ENCODE measurements at places on chromosomes 1 and 21.

DNA sequence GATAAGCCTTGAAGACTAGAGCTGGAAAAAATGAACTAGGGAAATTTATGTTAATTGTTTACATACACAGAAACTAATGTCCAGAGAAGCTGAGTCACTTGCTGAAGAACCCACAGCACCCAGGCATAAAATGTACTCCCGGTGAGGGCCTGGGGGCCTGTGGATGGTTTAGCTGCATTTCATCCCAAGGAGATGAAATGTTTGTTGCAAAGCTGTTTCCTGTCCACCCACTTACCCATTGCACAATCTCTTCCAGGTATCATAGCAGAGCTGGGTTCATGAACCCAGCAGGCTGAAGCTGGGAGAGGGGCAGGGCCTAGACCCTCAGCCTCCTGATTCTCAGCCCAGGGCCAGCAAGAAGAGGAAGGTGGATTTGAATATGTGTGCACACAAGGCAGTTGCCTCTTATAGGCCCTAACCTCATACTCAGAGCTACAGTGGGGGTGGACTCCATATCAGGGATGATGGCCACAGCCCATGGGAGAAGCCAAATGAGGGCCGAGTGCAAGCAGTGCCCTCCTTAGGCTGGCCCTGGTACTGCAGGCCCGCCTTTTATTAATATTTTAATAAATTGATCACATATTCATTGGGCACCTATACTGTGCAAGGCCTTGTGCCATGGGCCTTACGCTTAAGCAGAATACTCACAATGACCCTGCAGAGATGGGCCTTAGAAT, 110.8 kb downstream of the LACTBL1 start:
- no peak for DNase-seq

- DNase-seq, result no peak
Observed at GRCh38 chr1:74470251-74470650, 42.2 kb downstream of the LRRC53 start.

- DNase-seq, result no peak
Observed at GRCh38 chr21:41865002-41865777, 14.0 kb downstream of the PRDM15 start.

- DNase-seq, result no peak
Observed at GRCh38 chr1:27528818-27529703, 39.1 kb upstream of the WASF2 start.

GRCh38 chr1:150273311-150273710, 721 bp downstream of the C1orf54 start:
- DNase-seq, result no peak

DNA sequence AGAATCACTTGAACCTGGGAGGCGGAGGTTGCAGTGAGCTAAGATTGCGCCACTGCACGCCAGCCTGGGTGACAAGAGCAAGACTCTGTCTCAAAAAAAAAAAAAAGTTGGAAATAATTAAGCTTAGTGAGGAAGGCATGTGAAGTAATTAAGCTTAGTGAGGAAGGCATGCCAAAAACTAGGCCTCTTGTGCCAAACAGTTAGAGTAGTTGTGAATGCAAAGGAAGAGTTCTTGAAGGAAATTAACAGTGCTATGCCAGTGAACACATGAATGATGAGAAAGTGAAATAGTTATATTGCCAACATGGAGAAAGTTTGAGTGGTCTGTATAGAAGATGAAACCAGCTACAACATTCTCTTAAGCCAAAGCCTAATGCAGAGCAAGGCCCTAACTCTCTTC, 85.0 kb downstream of the MAN1A2 start:
- DNase-seq, result no peak

GRCh38 chr1:12433323-12434053, 184.5 kb downstream of the DHRS3 start:
- DNase-seq, result no peak

- no peak for DNase-seq
Observed at GRCh38 chr1:35171579-35171978, 21.4 kb downstream of the SFPQ start.

DNA sequence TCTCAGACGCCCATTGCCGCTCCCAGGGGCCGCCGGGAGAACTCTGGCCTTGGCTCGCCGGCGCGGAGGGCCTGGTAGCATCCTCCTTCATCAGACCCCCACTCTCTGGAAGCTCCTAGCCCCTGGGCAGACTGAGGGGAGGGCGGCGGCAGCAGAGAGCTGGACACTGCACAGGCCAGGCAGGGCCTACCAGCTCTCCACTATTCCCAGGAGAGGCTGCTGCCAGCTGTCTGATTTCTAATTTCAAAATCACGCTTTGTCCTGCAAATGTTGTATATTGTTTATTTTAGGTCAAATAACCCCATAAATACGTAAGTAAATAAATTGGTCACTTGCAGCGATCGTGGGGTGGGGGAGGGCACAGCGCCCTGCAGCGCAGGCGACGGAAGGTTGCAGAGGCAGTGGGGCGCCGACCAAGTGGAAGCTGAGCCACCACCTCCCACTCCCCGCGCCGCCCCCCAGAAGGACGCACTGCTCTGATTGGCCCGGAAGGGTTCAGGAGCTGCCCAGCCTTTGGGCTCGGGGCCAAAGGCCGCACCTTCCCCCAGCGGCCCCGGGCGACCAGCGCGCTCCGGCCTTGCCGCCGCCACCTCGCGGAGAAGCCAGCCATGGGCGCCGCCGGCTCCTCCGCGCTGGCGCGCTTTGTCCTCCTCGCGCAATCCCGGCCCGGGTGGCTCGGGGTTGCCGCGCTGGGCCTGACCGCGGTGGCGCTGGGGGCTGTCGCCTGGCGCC, at the start of gene MTARC1:
Gene MTARC1, plus strand, starts transcription at position 577 of the 732 bp plus-strand sequence. Its CDS starts 32 bp downstream, at position 609.
- DNase-seq, result no peak

- DNase-seq, result no peak
Observed at GRCh38 chr1:179145521-179145920, 63.7 kb downstream of the TOR3A start.

GRCh38 chr1:74812180-74812541, 79.2 kb downstream of the TYW3 start:
- DNase-seq, result no peak

- DNase-seq, result no peak
Observed at GRCh38 chr1:234849832-234850231, 239.9 kb upstream of the IRF2BP2 start.

DNA sequence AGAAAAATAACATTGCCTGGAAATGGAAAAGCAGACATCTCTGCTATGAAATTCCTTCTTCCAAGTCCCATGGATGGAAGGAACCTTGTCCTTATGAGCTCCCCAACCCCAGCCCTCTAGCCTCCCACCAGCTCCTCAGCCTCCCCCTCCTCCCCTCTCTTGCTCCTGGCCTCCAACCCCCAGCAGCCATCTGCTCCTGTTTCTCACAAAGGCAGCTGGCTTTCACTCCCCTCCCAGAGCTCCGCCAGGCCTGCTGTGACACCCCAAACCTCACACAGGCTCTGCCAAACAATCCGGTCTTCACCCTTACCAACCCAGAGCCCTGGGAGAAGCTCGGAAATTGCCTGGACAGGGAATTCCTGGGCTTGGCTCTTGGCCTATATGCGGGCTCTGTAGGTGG, 69.2 kb downstream of the KLHDC7A start:
- no peak for DNase-seq

DNA sequence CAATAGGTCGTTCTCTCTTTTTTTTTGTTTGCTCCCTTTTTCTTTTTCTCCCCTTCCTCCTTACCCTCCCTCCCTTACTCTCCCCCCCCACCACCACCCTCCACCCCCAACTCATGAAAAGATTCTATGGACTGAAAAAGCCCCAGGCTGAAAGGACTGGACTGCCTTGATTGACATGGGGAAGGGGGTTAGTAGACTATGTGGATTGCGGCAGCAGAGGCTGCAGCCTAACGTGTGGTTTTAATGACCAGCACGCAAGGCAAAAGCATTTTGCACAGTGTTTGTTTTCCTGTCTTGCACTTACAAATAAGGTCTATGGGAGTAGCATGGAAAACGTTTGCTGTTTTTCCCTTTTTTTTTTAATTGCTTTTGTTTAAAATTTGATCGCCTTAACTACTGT, 5.5 kb downstream of the ZBTB18 start:
- no peak for DNase-seq

- DNase-seq, result no peak
Observed at GRCh38 chr1:8570465-8570864, 247.0 kb downstream of the RERE start.

- no peak for DNase-seq
Observed at GRCh38 chr21:41240040-41240439, 72.1 kb downstream of the BACE2 start.

DNA sequence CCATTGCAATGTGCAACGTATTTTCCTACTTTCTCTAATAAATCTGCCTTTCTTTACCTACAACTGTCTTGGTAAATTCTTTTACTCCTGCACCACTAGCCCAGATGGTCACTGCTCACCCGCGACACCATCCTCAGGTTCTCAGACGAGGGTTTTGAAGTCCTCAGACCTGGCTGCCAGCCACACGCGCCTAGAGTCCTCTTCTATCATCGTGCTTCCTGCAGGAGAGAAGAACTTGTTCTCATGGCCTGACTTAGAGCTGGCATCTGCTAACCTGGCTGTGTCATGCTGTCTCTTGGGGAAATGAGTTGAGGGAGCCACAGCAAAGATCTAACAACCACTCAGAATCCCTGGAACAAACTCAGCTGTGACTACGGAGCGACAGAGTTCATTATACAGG, 30.3 kb upstream of the PGBD5 start:
- DNase-seq, result no peak

DNA sequence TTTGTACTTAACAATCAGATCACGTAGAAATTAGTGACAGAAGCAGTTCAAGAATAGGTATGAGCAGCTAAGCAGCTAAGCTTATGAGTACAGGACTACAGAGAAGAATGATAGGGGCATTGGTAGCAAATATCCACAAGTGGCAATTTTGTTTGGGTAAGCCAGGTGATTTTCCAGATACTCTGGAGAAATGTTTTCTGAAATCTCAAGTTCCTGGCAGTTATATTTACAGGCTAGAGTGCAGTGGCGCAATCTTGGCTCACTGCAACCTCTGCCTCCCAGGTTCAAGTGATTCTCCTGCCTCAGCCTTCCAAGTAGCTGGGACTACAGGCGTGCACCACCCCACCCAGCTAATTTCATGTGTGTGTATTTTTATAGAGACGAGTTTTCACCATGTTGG, 55.1 kb downstream of the ARID4B start:
- no peak for DNase-seq

DNA sequence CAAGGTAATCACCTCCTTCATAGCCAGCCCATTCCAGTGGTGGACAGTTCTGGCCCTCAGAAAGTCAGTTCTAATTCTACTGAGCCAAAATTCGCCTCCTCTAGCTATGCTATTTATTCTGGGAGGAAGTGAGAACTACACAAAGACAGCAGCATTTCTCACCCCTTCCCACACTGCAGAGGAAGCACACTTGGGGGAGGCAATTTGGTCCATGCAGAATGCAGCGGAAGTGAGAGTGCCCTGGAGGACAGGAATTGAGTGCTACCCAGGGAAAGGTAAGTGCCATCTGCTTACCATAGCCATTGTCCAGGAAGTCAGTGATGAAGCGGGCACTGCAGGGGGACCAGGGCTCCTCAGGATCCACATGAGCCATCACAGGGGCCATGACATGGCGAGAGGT, 3.7 kb downstream of the ADAMTS4 start:
- DNase-seq, result no peak

- DNase-seq, result no peak
Observed at GRCh38 chr1:14735841-14736240, 137.4 kb downstream of the KAZN start.

DNA sequence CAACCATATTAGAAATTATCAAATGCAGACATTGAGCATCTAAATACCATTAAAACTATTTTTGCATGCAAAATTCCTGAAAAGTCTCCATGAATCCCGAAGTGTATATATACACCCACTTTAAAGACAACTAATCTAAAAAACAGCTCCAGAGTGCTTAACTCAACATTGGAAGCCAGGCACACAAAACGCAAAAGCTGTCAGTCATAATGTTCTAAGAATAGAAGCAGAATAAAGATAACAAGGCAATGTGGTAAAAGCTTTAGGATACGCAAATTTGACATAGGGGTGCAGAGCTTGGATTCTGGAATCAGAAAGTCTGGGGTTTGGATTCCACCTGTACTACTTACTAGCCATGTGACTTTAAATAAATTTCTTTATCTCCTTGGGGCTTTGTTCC, 62.5 kb downstream of the SMYD3 start:
- no peak for DNase-seq

- DNase-seq, result no peak
Observed at GRCh38 chr1:234696148-234696576, 86.2 kb upstream of the IRF2BP2 start.

DNA sequence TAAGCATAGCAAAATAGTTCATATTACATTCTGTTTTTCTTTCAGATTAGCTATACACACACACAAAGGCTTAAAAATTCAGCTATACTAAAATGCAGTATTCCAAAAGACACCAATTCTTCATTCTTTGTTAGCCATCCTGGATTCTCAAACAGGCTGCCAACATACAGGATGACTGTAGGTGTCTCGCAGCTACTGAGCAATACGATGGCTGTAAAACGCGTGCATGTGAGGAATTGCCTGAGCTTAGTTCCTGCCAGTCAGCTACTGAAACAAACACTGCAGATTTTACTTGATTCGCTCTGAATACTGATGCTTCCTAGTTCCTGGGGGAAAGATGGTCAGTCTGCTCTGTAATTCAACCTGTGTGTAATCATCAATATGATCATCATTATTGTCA, 24.7 kb upstream of the HMGN1 start:
- DNase-seq, result no peak

DNA sequence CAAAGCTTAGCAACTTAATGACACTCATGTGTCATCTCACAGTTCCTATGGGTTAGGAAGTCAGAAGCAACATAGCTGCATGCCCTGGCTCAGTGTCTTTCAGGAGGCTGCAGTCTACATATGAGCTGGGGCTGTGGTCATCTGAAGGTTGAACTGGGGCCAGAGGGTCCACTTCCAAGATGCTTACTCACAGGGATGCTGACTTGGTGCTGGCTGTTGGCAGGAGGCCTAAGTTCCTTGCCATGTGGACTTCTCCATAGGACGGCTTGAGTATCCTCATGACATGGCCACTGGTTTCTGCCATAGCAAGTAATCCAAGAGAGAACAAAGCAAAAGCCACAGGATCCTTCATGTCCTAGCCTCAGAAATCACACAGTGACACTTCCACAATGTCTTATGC, 12.1 kb upstream of the FAM43B start:
- no peak for DNase-seq

- DNase-seq, result no peak
Observed at GRCh38 chr1:228469413-228470162, 17.6 kb upstream of the RNF187 start.

- no peak for DNase-seq
Observed at GRCh38 chr1:205570173-205570501, 61.7 kb downstream of the ELK4 start.

GRCh38 chr1:198151688-198152087, 5.1 kb upstream of the NEK7 start:
- DNase-seq, result no peak
